Fibroblast of the conjunctiva (primary cell): ENCODE measurements at places on chromosomes 1 and 21.

GRCh38 chr1:200714504-200715187, 24.0 kb upstream of the CAMSAP2 start:
- DNase-seq, result no peak

GRCh38 chr1:39378377-39378776, 113.1 kb upstream of the BMP8A start:
- no peak for DNase-seq

- DNase-seq, result no peak
Measured at GRCh38 chr1:71561206-71561605, 480.4 kb upstream of the ZRANB2 start.

- no peak for DNase-seq
Measured at GRCh38 chr1:89041119-89041641, 18.5 kb upstream of the GBP3 start.

GRCh38 chr1:37317870-37318467, 156.4 kb upstream of the ZC3H12A start:
- no peak for DNase-seq

- no peak for DNase-seq
Measured at GRCh38 chr1:240691501-240691900, 79.5 kb upstream of the GREM2 start.

- no peak for DNase-seq
Measured at GRCh38 chr1:107833061-107833460, 131.9 kb downstream of the VAV3 start.

DNA sequence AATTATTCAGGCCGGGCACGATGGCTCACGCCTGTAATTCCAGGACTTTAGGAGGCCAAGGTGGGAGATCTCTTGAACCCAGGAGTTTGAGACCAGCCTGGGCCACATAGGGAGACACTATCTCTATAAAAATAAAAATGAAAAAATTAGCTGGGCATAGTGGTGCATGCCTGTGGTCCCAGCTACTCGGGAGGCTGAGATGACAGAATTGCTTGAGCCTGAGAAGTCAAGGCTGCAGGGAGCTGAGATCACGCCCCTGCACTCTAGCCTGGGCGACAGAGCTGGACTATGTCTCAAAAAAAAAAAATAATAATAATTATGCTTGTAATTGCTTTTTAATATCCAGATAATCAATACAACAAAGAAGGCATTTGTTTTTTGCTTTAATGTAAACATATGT, 91.3 kb downstream of the RIPK4 start:
- no peak for DNase-seq

GRCh38 chr1:172351754-172352161, 68.7 kb upstream of the C1orf105 start:
- no peak for DNase-seq

DNA sequence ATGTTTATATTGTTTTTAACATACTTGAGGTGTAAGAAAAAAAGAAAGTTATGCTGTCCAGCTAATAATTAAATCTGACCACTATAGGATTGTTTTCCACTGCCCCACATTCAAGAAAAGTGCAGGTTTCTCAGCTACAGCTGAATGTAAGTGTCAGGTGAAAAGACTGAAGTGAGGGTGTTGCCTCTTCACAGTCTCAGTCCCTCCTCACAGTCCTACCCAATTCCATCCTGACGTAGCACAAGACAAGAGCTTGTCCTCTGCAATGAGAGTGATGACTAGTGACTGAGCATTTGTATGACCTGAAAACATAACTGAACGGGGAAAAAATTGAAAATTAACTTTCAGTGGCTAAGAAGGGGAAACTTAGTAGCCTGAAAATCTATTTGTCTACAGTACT, 1039.5 kb downstream of the ADGRL2 start:
- no peak for DNase-seq

DNA sequence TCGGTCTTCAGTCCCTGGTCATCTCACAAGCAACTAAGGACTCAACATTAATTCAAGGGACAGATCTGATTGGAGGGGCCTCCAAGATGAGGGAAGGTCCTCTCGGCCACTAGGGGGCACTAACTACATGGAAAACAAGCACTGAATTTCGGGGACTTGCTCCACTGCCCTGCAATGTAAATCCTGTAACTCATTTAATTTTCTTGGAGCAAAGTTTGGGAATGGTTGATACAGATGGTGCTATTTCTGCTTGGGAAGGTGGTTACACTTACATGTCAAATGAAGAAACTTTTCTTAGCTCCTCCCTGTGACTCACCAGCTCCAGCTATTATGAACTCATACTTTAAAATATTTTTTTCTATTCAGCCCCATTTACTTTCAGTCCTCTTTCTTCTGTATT, 97.4 kb upstream of the KCNJ15 start:
- peak; percentile 80 for DNase-seq

DNA sequence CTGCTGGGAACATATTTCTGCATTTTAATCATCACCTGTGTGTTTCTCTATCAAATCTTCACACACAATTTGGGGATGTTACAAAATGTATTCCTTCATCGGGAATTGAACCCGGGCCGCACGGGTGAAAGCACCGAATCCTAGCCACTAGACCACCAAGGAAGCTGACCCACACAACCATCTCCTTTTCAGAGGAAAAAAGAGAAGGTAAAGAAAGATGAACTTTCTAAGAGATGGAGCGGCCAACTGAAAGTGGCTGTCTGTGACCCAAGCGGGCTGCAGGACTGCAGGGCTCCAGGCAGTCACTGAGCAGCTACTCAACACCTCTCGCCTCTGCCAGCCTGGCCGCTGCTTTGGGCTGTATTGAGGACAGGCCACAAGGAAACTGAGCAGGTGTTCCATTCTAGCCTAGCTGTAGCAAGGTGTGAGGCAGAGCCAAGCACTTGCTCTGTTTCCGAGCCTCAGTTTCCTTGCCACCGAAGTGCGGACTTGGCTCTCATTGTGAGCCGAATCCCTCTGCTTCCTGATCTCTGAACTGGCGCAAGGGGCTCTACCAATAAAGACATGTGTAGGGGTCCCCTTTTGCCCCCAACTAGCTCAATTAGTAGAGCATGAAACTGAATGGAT, 156.9 kb upstream of the NBPF11 start:
- no peak for DNase-seq

DNA sequence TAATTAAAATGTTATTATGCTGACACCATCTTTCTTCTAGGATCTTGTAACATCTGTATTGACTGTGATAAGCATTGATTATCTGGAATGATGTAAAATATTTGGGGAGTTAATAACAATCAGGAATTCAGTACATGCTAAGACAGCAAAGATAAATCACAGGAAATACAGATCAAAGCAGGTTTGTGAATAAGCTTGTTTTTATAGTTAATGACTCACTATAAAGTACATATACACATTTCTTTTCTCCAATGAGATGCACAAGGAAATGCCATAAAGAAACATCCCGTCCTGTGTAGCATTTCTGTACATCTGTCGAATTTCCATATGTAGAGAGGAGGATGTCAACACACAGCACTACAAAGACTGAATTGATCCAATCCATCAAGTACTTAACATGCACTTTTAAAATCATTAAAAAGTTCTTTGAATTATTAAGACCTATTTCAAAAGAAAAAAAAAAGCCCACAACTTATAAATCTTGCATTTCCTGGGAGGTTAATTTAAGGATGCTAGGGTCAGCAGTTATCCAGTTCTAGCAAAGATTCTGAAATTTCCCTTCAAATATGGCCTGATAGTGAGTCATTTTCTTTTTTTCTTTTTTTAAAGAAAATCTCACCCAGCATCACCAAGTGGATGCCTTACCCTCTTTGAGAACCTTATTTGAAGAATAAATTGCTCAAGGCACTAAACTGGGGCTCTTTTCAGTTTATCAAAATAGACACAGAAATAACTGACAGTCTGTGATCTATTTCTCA, 243.2 kb upstream of the NR5A2 start:
- no peak for DNase-seq

GRCh38 chr1:50023292-50024159, at the start of gene AGBL4:
Gene AGBL4 (minus strand): TSS chr1:50023954.
- no peak for DNase-seq

- DNase-seq, result no peak
Measured at GRCh38 chr1:114154963-114155322, 1.3 kb upstream of the SYT6 start.

DNA sequence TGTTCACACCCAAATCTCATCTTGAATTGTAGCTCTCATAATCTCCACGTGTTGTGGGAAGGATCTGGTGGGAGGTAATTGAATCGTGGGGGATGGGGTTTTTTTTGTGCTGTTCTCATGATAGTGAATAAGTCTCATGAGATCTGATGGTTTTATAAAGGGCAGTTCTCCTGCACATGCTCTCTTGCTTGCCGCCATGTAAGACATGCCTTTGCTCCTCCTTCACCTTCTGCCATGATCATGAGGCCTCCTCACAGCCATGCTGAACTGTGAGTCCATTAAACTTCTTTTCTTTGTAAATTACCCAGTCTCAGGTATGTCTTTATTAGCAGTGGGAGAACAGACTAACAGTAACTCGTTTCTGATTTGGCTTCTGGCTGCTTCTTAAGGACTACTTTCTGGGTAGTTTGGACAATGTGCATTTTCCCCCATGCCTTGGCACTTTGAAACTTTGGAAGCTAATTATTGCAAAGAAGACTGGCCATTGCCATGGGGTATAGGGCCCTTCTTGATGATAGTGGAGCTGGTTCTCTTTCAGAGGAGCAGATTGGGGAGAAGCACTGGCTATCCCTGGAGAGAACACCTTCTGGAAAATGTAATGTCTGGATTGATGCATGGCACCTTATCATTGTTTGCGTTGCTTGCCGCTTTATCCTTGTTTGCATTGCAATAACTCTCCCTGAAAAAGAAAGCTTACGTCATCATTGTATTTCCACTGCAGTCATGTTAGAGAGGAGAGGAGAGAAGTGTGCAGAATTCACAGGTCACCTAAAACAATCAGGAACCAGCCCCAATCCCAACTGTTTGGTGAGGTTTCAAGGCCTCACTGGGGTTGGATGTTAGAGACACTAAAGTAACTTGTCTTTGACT, 5.9 kb downstream of the CNIH3 start:
- no peak for DNase-seq

DNA sequence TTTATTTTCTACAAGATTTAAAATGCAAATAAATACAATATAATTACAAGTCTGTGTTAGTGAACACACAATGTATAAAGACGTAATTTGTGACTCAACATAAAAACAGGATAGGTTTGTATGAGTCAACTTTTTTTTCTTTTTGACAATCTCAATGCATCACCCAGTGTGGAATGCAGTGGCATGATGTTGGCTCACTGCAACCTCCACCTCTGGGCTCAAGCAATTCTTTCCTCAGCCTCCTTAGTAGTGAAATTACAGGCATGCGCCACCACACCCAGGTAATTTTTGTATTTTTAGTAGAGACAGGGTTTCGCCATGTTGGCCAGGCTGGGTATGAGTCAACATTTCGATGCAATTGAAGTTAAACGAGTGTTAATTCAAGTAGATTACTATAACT, 5.9 kb upstream of the SPRR2E start:
- no peak for DNase-seq
